ENCODE measurements at places on chromosomes 3 and 15. TPM values are rescaled to one million over a fixed set of nuclear protein-coding genes. Genes with fewer than 3 reads are reported as not detected.

P2RY1 gene
- 8.8 TPM for total RNA-seq

MED12L gene
- 0.80 TPM for total RNA-seq

RPL35A gene
- 927 TPM for total RNA-seq

FBXW12 gene
- total RNA-seq = not detected

AQP9 gene
- not detected for total RNA-seq

CP gene
- 1.0 TPM for total RNA-seq

ATP13A5 gene
- not detected for total RNA-seq

CEMIP gene
- total RNA-seq = 5.0 TPM

SYNPR gene
- total RNA-seq = not detected

LMOD3 gene
- 0.08 TPM for total RNA-seq

CD80 gene
- not detected for total RNA-seq

CFAP92 gene
- 0.40 TPM for total RNA-seq

LRRIQ4 gene
- total RNA-seq = not detected

Data from epithelial cell of alveolus of lung (primary cell).